ENCODE measurements at places on chromosomes 7 and 10. TPM values are rescaled to one million over a fixed set of nuclear protein-coding genes. Genes with fewer than 3 reads are reported as not detected.

The CPXM2 gene
- total RNA-seq, result 3.9 TPM

GRCh38 chr10:115335366-115335765 is 242.2 kb downstream of the ATRNL1 start:
- no peaks in the 10 kb centered on the region for H3K27me3 ChIP-seq
- no peak overlapping the region for H3K27ac ChIP-seq
- H3K4me1 ChIP-seq, result no peaks in the 10 kb centered on the region
- no peak overlapping the region for H3K4me3 ChIP-seq

- no peaks in the 10 kb centered on the region for H3K27me3 ChIP-seq
- no peaks in the 10 kb centered on the region for H3K4me1 ChIP-seq
- H3K27ac ChIP-seq, result no peak overlapping the region
These were observed 10.7 kb downstream of the LUC7L2 start for GRCh38 chr7:139370301-139370942.

- no peaks in the 10 kb centered on the region for H3K4me1 ChIP-seq
- no peak overlapping the region for H3K27ac ChIP-seq
- no peak overlapping the region for H3K4me3 ChIP-seq
- DNase-seq, result no peak
These were observed 161.1 kb downstream of the AUTS2 start for GRCh38 chr7:69759373-69759772.

DNA sequence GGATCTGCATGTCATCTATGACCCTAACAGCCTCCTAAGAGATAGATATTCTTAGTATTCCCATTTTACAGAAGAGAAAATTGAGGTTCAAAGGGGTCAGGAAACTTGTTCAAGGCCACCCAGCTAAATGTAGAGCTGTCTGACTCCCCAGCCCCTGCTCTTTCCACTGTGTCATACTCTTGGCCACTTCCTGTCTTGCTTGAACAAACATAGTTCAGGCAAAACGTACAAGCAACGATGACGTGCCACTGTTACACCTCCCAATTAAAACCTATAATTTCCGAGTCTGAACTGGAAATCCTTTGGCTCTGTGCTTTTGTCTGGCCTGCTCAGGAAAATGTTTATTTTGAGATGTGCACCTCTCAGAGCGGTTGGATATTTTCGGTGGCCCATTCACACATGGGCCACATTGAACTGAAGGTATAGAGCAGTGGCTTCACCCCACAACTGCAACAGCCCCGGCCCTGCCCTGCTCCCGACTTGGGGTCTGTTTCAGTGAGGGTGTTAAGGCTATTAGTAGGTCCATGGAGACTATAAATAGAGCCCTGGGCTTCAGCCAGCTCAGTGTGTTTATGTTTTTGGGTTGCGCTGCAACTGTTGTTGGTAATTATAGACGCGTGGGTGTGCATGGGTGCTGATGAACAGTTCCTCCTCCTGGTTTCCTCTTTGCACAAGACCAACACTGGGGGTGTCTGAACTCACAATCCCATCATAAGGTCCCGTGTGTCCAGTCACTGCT is 172.3 kb upstream of the ADO start:
- H3K27ac ChIP-seq, result peak overlapping the region; percentile 80
